ENCODE measurements at places on chromosomes 7 and 10.

GRCh38 chr7:150538259-150538658, 23.6 kb downstream of the GIMAP7 start:
- DNase-seq: no peak

GRCh38 chr7:131889572-131890150, 333.2 kb upstream of the PODXL start:
- DNase-seq: no peak

GRCh38 chr7:84738583-84739150, 448.2 kb downstream of the SEMA3D start:
- no peak for DNase-seq

DNA sequence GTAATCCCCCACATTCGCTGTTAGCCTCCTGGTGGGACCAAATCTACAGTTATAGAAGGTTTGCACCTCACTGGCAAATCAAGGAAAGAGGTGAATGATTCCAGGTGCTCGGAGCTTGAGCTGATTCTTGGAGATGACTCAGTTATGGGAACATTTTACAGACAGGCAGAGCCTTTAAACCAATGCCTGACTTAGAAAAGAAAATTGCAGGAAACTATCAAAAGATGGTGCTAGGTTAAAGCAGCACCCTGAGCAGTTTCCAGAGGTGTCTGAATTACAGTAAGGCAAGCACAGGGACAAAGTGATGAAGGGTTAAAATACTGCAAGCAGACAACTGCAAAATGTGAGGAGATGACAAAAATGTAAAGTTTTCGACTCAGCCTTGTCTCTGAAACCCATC, 2.9 kb downstream of the LRRTM3 start:
- no peak for DNase-seq

DNA sequence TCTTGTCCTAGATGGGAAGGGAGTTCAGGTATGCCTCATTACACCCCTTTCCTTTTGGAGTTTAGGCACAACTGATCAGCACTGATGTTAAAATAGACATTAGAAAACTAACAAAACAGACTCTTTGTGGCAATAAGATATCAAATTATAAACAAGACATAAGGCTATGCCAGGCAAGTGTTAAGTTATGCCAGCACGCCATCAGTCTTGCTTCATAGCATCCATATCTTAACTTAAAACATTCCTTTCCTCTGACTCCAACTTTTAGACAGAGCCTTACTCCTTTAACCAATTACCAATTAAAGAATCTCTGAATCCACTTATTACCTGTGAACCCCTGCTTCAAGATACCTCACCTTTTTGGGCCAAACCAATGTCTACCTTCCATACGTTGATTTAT, 126.2 kb upstream of the ETV1 start:
- no peak for DNase-seq

DNA sequence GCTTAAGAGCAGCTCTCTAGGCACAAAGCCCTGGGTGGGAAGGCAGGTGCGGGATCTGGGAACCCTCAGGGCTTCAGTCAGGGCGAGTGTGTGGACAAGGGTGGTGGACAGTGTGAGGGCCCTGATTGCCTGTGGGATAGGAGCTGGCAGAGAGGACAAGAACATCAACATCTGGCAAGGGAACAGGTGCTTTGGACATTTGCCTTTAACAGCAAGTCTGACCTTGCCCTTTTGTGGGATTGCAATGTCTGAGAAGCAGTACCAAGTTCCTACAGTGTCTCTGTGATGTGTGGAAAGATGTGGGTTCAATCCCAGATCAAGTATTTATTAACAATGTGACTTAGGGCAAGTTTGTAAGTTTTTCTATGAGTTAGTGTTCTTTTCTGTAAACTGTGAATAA, 46.7 kb downstream of the TFAM start:
- DNase-seq: no peak

- no peak for DNase-seq
These were observed 207.6 kb upstream of the KLF14 start for GRCh38 chr7:130941322-130942210.

DNA sequence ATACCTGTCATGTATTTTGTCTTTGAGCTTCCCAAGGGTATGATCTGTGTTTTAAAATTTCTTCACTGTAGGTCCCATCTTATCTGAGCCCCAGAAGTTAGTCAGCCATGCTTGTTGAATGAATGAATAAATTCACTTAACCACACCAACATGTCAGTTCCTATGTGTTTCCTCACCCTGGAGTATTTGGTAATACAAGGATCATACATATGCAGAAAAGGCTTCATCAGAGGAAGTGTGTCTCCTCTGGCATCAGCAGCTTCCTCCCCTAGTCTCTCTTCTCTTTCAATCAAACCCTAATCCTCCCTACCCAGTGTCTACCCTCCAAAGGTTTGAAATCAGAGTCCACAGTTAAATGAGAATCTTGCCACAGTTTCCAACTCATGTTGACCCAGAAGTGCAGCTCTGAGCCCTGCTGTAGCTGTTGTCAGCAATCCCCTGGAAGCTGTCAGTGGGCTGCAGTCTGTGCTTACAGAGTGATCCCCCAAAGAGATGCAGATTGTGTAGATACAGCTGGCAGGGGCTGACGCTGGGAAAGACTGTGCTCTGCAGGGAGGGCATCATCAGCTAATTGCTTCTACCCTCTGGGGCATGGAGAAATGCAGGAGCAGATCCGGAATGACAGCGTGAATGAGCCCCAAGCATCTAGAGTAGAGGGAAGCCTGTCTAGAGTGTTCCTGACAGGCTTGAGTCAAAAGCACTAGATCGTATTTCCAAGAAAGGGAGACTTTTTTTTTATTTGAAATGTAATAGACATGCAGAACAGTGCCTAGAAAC, 105.0 kb upstream of the WDR11 start:
- no peak for DNase-seq
